GM13976 (cell line): ENCODE measurements at places on chromosomes 3 and 15.

DNA sequence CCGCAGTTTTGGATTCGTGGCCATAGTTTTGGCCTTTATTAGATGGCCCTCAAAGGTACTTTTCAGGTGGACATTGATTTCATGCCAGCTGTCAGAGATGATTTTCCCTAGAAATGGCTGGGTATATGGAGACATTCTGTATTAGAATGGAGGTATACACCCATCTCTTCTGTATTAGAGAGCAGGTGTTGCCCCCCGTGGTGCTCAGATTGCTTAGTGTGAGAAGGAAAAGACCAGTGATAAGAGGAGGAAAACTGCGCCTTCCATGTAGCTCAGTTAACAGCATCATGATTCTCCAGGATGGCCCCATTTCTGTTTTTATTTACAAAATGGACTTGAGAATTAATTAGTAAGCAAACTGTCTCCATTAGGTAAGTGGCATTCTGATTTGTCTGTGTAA lies 145.9 kb downstream of the IGF1R start:
- DNase-seq, result no peak

- no peak for DNase-seq
Measured at GRCh38 chr15:66114863-66115425, 138.6 kb downstream of the MEGF11 start.

- DNase-seq, result no peak
Measured at GRCh38 chr3:115548611-115549010, 74.7 kb upstream of the GAP43 start.

DNA sequence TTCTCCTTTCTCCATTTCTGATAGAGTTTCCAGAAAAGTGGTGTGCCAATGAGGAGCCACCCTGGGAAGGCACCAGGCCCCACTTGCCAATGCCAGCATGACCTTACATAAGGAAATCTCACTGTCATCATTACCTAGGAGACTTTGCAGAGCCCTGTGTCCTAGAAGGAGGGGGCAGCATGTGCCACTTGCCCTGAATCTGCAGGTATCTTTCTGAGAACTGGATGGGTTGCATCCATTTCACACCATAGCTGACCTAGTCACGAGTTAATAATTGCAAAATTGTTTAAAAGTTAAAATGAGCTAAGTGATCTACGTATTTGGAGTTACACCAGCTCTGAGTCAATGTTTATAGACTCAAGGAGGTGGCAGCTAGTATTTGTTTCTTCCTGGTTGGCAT lies 14.3 kb downstream of the CA12 start:
- DNase-seq, result no peak

DNA sequence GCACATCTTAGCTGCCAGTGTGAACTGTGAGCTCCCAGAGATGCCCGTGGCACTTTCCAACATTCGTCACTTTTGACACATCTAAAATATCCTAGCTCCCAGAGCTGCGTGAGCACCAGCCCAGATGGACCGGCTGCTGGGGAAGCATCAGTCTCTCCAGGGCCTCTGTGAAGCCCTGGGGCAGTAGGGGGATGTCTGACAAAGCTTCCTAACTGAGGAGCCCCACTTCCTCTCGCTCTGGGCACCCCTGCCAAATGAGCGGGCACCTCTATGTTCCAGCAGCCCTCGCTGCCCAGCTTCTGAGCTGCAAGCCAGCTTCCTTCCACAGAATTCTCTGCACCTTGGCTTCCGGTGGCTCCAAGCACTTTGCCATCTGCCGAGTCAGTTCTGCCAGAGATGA lies 91.1 kb downstream of the LIPC start:
- no peak for DNase-seq

GRCh38 chr3:182105875-182106274 lies 394.1 kb downstream of the SOX2 start:
- DNase-seq, result no peak

DNA sequence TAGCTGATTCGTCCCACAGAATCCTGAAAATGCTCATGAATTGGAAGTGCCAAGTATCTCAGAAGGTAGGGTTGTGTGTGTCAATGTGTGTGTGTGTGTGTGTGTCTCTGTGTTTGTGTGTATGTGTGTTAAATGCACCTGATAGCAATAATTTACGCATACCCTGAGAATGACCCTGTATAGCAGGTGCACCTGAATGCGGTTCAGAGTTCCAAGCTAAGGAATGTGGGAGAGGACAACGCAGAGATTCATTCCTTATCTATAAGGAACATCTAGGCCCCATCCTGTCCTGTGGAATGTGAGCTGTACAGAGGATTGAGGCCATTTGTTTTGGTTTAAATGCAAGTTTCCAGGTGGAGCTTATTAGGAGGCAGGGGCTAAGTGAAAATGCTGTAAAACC lies 49.1 kb upstream of the NEDD4 start:
- DNase-seq, result no peak

DNA sequence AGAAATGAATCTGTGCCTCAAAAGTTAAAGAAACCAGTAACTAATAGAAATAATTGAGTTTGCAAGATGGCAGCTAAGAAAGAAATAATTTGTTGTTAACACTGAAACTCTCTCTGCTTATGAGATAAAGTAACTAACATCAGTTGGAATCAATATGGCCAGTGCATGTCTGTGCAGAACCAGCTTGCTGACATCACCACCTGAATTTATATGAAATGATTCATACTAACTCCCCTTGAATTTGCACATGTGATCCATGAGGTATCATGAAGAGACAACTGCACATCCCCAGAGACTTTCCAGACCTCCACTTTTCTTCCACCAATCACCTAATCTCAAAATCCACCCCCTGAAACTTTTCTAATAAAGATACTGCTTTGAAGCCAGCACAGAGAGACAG lies 10.3 kb upstream of the SLC25A38 start:
- DNase-seq, result no peak

- DNase-seq, result no peak
Measured at GRCh38 chr3:23785097-23785645, 20.6 kb upstream of the UBE2E1 start.

- no peak for DNase-seq
Measured at GRCh38 chr15:90382320-90382719, 5.7 kb upstream of the IQGAP1 start.

DNA sequence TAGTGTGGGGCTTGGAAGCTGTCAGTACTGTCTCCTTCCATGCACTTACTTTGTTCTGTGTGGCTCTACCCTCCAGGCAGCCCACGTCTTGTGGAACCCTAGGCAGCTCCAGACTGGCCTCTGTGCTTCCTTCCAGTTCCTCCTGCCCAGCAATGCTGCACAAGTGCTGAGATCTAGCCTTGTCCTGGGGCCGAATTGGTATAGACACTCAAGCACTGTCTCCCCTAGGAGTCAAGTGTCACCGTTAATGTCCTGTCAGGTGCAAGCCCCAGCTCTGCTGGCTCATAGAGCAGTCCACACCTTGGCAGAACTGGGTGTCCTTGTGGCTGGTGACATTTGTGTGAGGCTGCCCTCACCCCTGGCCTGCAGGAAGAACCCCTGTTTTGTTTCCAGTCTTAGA lies 130.1 kb downstream of the EEFSEC start:
- DNase-seq, result no peak

- no peak for DNase-seq
Measured at GRCh38 chr3:63132461-63133250, 145.5 kb upstream of the SYNPR start.
